Stimulated activated naive B cell treated with anti-CD40 and anti-IgM and Interleukin-4, amounts not matched to agents 10 μg/mL and 1 μg/mL and 100 μg/mL, for 72 hours (primary cell): ENCODE measurements at places on chromosomes 12 and 14.

DNA sequence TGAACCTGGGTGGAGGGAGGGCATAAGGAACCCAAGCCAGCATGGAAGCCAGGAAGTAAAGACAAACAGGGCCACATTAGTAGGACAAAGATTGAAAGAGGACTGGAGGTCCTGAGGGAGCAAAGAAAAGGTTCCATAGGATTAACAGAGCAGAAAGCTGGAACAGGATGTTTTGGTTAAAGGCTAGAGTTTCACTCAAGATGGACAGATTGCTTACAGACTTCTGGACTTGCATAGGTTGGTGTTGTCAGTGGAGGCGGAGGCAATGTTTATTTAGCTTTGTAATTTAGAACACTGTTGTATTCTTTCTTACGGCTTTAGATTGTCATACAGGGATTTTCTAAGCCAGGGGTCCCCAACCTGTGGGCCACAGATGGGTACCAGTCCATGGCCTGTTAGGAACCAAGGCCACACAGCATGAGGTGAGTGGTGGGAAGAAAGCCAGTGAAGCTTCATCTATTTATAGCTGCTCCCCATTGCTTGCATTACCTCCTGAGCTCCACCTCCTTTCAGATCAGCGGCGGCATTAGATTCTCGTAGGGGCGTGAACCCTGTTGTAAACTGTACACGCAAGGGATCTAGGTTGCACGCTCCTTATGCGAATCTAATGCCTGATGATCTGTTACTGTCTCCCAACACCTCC is 31.3 kb downstream of the ZNF664 start:
- DNase-seq: no peak

GRCh38 chr14:51328064-51328771 is 88.2 kb downstream of the TMX1 start:
- DNase-seq: no peak

- no peak for DNase-seq
These were observed 38.8 kb upstream of the ATF7IP start for GRCh38 chr12:14326699-14327098.

DNA sequence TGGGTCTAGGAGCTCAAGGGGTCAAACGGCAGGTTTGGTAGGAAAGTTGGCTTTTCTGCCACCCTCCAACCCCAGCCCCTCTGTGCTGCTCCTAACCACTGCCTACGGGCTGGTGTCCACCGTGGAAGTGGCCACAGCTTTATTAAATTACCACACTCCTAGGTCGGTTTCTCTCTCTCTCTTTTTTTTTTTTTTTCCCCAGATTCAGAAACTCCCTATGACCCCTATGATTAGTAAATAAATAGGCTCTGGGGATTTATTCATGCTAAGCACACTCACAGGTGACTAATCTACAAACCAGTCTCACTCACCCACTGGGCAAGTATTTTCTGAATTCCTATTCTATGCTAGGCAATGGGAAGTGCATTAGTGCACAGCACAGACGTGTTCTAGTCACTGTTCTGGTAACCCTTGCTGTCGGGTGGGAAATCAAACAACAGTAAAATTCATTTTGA is 8.7 kb upstream of the DDX47 start:
- no peak for DNase-seq

- no peak for DNase-seq
These were observed 148.0 kb downstream of the PDZRN4 start for GRCh38 chr12:41336041-41336549.

DNA sequence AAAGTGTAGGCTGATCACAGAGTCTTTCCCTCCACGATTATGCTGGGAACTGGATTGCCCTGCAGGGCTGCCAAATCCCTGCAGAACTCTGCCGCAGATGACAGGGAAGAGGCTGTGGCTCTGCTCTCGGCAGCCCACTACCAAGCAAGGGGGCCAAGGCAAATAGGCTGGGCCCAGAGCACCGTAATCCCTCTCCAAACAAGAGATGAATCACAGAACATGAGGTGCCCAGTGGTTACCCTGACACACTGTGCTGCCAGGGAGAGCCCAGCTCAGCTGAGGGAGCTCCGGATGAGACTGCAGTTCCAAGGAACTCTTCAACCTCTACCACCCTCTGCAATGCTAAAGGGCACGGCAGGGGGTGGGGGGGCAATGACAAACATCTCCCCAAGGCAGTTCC is 33.9 kb downstream of the STON2 start:
- DNase-seq: no peak

GRCh38 chr14:69643430-69644200 is 32.2 kb downstream of the SUSD6 start:
- no peak for DNase-seq

- DNase-seq: no peak
These were observed 3.6 kb downstream of the L2HGDH start for GRCh38 chr14:50308363-50308915.

DNA sequence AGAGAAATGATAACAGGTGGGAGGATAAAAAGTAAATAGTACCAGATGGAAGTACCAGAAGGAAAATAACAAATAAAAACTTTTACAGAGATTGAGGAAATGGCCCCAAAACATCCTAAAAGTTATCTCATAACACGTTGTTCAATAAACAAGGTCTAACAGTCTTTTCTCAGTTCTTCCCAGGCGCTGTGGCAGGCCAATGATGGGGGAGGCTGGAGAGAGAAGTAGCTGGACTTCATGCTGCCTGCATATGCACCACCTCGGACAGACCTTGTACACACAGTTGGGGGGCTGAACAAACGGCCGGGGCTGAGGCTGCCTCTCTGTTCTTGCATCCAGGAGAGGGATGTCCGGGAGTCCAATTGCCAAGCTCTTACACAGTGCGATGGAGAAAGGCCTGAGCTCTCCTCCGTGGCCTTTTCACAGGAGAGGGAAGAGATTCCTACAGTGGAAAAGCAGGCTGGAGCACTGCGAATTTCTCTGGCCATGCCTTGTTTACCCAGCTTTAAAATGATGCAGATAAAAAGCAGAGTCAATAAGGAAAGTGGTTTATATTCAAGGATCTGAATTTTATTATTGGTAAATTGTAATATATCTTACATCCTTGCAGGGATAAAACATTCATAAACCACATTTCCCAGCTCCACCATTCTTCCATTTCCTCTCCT is 109.8 kb downstream of the PHLDA1 start:
- DNase-seq: no peak

DNA sequence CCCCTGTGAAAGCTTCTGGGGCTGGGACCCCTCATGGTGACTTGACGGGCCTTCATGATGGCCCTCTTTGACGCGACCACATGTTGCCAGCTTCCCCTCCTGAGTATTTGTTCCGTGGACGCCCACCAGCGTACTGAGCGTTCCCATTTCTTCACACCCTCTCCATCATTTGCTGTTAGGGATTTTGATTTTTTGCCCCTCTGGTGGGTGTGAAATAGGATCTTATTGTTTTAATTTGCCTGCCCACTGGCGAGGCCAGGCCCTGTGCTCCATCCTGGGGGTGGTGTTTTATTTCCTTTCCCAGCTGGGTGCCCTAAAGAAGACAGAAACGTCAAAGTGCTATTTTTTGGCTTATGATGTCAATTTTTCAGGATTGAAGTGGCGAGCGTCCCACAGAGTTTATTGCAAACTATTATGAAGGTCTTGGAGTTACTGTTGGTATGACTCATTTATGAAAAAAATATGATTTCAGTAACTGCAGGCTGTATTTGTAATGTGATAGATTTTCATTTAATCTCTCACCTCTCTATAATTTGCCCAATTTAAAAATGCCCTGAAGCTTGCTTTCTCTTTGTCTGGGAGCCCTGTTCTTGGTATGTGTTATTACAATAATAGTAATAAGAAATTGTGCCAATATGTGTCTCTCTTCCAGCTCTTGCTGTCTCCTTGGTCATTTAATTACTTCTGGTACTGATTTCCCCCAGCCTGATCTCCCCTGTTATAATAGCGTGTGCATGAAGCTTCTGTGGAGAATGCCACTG is 99.6 kb downstream of the SLC25A47 start:
- DNase-seq: no peak

DNA sequence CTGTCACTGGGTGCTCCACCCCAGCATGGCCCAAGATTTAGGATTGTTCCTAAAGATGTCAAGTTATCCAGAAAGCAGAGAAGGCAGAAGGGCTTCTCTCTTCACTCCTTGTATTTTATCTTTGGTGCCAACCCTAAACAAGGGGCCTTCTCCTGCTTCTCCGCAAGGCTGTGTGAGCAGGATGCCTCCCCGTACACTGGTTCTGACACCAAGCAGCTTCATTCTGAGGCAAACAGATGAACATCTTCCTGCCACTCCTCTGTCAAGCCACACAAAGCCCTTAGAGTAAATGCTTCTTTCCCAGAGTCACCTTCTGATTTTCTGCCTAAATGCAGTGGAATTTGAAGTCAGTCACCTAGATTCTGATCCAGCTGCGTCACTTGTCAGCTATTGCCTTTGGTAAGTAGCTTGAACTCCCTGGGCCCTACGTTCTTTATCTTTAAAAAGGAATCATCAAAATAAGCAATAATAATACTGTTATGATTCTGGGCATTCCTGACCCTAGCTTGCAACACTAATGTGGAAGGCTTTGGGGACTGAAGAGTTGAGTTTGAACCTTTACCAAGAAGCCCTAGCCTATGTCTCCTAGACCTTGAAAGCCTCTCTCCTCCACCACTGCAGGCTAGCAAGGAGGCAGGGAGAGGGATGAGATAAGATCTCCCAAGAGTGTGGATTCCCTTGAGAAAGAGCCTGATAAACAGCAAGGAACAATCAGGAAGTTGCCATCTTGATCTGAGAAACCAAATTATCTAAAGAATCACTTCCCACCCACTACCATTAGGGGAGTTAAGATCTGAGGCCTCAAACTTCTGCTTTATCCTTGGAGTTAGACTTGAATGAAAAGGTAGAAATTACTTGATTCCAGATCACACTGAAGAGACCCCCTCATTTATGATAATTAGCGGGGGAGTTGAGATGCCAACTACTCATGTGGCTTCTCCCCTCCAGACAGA is 5.7 kb downstream of the KRT73 start:
- DNase-seq: no peak

- no peak for DNase-seq
These were observed 19.5 kb upstream of the GOLGA5 start for GRCh38 chr14:92774572-92774971.

DNA sequence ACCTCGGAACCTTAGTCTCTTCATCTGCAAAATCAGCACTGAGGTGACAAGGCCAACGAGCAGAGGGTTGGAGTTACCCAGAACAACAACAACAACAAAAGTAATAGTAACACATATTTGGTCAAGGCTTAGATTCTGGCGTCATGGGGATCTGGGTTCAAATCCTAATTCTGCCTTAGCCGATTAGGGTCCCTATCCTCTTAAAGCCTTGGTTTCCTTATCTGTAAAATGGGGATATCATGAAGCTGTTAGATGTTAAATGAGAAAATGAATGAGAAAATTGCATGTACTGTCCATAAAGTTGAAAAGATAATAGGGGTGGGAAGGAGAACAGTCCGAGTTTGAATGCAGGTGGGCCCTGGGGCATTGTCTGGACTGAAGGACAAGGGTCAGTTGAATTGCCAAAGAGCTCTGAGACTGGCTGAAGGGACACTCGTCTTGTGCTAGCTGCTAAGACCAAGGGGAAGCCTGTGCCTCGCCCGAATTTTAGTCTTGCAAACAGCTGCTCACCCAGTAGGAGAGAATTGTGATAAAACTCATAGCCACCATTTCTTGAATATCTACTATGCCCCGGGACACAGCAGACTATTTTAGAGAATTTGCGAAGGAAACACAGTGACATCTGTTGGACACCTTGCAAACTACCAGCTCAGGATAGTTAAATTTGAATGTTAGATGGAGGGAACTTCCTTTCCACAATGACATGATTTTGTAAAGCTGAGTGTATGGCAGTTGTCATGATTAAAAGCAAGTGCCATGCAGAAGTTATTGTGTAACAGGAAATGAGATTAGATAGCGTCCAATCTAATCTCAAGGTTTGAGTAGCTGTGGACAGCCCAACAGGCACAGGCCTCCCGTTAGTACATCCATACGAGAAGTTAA is 6.8 kb upstream of the HNF1A start:
- DNase-seq: peak; percentile 31

DNA sequence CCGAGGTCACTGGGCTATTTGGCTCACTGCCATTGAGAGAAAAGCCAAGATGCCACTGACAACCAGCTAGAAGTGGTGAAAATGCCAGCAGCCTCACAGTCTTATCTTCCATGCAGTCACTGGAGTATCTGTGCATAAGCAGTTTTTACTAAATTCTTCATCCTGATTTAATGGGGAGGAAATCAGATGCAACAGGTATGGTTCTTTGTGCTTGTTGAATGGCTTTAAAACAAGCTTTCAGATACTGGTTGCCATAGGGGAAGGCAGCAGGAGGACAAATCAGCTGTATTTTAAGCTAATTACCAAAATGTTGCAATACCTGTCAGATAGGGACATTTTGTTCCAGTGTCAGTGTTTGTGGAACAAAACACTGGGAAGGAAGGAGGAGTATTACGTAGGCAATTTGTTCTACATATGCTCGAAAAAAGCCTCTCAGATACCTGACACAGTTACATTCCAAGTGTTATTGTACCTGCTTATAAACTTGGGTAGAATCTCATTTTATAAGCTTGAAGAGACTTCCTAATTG is 54.1 kb upstream of the ARHGAP5 start:
- DNase-seq: no peak

DNA sequence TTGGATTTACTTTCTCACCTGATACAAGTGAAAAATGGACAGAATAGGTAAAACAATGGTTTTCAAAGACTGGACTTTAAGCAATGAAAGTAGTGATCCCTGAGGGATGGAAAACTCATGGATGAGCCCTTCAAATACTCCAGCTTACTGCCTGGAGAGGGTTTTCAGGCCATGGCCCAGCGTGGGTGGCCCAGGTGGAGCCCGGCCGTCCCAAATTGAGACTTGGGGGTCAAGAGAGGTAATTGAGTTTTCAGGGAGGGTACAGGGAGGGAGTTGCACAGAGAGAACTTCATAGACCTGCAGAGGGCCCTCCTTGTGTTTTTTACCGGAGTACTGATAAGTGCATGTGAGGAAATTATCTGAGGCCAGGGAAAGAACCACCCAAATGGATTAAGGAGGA is 37.2 kb downstream of the RAN start:
- DNase-seq: no peak

DNA sequence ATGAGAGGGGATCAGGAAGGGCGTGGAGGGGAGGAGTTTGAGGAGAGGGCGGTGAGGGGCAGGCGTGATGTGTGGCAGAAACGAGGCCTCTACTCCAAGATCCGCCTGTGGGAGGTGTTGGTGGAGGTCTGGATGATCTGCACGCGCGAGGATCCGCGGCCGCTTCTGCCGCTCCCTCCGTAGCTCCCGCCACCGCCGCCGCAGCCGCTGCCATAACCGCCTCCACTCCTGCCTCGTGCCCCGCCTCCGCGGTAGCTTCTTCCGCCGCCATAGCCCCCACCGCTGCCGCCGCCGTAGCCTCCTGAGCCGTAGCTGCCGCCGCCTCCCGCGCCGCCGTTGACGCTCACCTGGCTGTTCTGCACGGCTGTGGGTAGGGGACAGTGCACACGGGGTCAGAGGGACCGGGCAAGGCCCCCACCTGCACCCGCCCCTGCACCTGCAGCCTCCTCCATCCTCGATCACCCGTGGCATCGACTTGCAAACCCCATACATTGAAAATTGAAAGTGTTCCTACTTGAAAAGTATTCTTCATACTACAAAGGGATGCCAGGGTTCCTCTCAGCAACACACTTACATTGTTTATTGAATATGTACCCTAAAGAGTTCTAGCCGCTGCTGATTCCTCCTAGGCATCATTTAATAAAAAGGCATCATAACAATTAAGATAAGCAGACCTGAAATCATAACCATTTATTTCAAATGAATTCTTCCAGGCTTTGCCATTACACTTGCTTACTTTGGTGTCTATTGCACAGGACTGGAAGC is 11.1 kb upstream of the KRT1 start:
- DNase-seq: no peak

GRCh38 chr12:3041558-3042164 is 35.5 kb upstream of the TSPAN9 start:
- peak; percentile 61 for DNase-seq

GRCh38 chr12:128069359-128069997 is 197.5 kb upstream of the TMEM132C start:
- DNase-seq: no peak
